Right cardiac atrium (tissue), 5 donors: ENCODE measurements at places on chromosomes 1 and 21. TPM values are rescaled to one million over a fixed set of nuclear protein-coding genes. Genes with fewer than 3 reads are reported as not detected.

The GFI1 gene
- total RNA-seq, result 0.59 TPM

The ERVH48-1 gene
- total RNA-seq, result not detected

The KDM5B gene
- 19.4 TPM for total RNA-seq

The CBR3 gene
- 4.1 TPM for total RNA-seq

The PIK3CD gene
- 4.5 TPM for total RNA-seq

The S100A9 gene
- 167 TPM for total RNA-seq

The CLCA4 gene
- total RNA-seq, result 0.11 TPM

The CAPN9 gene
- total RNA-seq, result 0.53 TPM

The SPRR1A gene
- not detected for total RNA-seq

The CD160 gene
- total RNA-seq, result not detected

The FLG gene
- not detected for total RNA-seq

The LRRC71 gene
- not detected for total RNA-seq

The FAM3B gene
- not detected for total RNA-seq

The F13B gene
- not detected for total RNA-seq

The EMC1 gene
- 30.3 TPM for total RNA-seq

The LCA5L gene
- total RNA-seq, result 1.2 TPM

The DIO1 gene
- total RNA-seq, result not detected

The SPAG17 gene
- 0.59 TPM for total RNA-seq

The TCEA3 gene
- 79.5 TPM for total RNA-seq

The GLUL gene
- 339 TPM for total RNA-seq

The C4BPA gene
- total RNA-seq, result not detected

The JAM2 gene
- 26.2 TPM for total RNA-seq

The CHRM3 gene
- total RNA-seq, result 0.86 TPM

The PLPP3 gene
- 120 TPM for total RNA-seq

The RASSF5 gene
- total RNA-seq, result 24.2 TPM

The CTSS gene
- 56.8 TPM for total RNA-seq

The SPATA1 gene
- 0.69 TPM for total RNA-seq

The RCAN3 gene
- total RNA-seq, result 6.0 TPM

The AQP10 gene
- not detected for total RNA-seq

The URB1 gene
- 8.3 TPM for total RNA-seq

The OR6K2 gene
- not detected for total RNA-seq

The ERICH3 gene
- total RNA-seq, result not detected

The TRIM46 gene
- 0.26 TPM for total RNA-seq

The TRPM2 gene
- 1.2 TPM for total RNA-seq

The ADGRL4 gene
- 11.2 TPM for total RNA-seq

The TNNT2 gene
- total RNA-seq, result 7,292 TPM

The TIPRL gene
- total RNA-seq, result 22.5 TPM

The PGLYRP3 gene
- not detected for total RNA-seq

The DNASE2B gene
- total RNA-seq, result not detected

The RPTN gene
- not detected for total RNA-seq

The HLX gene
- total RNA-seq, result 9.4 TPM

The OR14K1 gene
- not detected for total RNA-seq

The SH3D21 gene
- total RNA-seq, result 4.2 TPM
